ENCODE measurements at places on chromosomes 7 and 10. TPM values are rescaled to one million over a fixed set of nuclear protein-coding genes. Genes with fewer than 3 reads are reported as not detected.
A peak's percentile ranks its signal among the peaks of the same experiment; 100 is the strongest.

Gene ASIC3
- total RNA-seq = 1.3 TPM

- no peak for DNase-seq
These were observed 695.6 kb upstream of the IGFBP3 start for GRCh38 chr7:46616636-46617035.

- no peak for DNase-seq
These were observed at the start of gene PLPP4 for GRCh38 chr10:120456626-120457430. TSS of gene PLPP4 (plus strand) at chr10:120457227. CDS start at chr10:120457306, 79 bp downstream.

DNA sequence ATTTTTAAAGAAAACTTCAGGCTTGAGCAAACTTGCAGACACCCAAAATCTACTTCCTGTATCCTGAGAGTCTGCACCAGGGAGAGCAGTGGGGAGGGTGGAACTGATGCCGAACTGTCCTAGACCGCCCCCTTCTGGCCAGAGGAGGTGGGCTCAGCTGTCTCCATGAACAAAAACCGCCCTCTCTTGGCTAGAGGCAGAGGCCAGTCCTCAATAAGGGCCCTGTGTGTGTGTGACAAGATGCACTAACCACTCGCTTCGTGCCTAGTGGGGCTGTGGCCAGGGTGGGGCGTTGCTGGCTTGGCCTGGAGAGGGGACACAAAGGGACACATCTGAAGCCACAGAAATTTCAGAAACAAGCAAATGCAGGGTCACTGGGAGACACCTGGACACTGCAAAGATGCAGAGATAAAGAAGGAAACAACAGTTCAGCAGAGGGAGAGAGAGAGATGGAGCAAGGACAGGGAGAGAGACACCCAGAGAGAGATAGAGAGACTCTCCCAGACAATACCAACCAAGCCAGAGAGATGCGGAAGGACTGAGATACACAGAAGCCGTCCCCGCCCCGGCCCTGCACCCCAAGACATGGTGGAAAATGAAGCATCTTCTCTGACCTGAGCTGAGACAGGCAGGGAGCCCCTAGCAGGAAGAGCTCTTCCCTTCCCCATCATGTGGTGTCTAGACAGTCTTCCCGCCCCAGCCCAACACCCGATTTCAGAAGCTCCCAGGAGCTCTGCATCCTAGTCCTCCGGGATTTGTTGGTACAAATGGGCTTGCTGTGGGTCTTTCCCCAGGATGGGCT, 22.7 kb upstream of the FXYD4 start:
- peak; percentile 79 for DNase-seq

Data from breast epithelium (tissue), 4 donors.